ENCODE measurements at places on chromosomes 6 and 20.

DNA sequence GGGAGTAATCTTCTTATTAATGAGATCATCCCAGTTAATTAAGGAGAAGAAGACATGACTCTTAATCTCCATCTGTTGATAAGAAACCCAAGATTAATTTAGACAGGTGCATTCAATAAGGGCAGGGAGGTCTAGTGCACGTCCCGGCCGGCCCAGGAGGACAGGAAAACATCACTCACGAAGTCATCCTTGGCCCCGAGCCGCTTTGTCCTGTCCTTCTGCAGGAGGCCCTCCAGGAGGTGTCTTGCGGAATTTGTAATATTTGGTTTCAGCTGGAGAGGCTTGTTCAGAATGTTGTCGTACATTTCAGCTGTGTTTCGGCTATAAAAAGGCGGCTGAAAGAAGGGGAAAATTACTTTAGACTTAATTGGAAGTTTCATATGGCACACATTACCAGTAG is 118.4 kb upstream of the SLC2A12 start:
- no peak for DNase-seq

DNA sequence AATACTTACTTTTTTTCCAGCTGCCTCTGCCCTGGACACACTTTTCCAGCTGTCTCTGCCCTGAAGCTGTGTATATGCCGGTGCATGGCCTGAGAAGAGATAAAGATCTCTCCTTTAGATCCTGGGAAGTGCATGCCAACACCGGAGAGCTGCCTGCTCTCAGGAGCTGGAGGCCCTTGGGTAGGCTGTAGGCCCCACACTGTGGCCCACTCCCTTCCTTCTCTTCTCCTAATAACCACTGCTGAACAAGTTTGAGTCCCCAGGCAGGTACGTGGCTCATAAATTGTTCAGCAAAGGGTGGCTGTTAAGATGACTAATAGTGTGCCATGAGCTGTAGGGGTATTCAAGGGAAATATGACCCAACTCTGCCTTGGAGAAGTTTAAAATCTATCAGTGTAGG is 102.5 kb downstream of the CD24 start:
- DNase-seq, result no peak

DNA sequence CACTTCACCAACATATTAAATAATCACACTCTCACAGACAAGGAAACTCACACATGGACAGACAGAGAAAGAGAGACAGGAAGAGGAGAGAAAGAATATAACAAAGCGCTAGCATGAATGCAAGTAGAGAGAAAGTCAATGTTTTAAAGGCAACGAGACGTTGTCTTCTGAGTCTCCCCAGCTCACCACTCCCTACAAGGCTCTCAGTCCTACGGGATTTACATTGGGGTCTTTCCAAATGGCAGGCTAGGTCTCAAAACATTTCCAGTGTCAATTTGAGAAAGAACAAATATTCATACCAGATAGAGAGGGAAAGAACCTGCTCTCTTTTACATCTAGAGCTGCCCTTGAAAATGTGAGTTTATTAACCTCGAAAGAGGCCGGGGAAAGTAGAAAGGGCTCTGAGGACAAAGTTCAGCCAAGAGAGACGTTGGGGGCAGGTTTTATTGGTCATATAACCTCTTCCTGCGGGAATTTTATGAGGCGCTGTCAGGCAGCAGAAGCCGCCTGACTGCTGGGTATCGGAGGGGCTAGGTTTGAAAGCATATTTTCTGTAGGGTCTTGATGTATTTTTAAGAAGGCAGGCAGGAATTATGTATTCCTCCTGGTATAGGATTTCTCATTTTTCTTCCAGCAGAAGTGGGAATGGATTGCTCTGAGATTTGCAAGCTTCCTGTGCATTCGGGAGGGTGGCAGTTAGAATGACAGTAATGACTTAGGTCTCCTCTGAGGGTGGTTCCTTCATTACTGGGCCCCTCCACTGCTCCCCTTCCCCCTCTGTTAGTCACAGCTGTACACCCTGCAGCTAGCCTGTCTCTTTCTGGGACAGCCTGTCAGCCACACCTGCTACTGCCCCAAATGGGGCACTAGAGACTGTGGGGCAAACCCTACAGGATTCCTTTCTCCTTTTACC is 34.4 kb upstream of the KIF16B start:
- DNase-seq, result no peak

GRCh38 chr6:160949531-160949930 is 42.0 kb upstream of the MAP3K4 start:
- no peak for DNase-seq

GRCh38 chr6:76451926-76452709 is 379.7 kb upstream of the IMPG1 start:
- DNase-seq, result no peak
